ENCODE measurements at places on chromosomes 4 and X.

- DNase-seq = no peak
These were observed 1039.7 kb downstream of the RAPGEF2 start for GRCh38 chr4:160142579-160142978.

DNA sequence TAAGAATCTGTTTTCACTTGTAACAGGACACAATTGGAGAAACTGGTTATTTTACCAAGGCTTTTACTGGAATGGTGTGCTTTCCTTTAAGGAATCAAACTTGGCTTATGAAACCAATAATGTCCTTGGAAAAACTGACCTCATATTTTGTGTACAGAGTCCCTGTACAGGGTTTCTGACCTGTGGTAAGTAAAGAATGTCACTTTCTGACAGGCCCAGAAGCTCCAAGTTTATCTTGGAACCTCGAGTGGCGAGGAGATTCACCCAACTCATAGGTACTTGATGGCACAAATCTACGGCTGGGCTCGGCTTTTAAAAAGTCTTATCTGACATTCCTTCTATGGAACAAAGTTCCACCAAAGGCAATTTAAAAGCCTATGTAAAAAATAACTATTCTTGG is 17.0 kb downstream of the ASIC5 start:
- no peak for DNase-seq

DNA sequence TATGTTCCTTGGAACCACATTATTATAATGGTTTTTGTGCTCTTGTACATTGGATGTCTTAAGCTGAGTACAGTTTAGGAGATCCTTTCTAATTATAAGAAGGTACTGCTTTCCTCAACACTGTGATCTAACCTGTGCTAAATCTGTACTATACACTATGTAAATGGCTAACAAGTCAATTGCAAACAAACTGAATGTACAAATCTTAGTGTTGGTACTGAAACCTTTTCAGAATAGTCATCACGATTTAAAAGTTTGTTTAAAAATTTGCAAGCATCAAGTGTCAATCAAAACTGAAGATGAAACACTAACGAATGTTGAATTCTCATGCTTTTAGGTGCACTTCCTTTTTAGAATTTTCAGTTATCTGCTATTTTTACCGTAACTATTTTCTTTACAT is 2090.4 kb upstream of the TENM3 start:
- no peak for DNase-seq

- DNase-seq = no peak
These were observed 54.4 kb downstream of the KLHL4 start for GRCh38 chrX:87571964-87572363.

GRCh38 chrX:129833153-129833990 is 10.3 kb downstream of the ZDHHC9 start:
- DNase-seq = no peak

DNA sequence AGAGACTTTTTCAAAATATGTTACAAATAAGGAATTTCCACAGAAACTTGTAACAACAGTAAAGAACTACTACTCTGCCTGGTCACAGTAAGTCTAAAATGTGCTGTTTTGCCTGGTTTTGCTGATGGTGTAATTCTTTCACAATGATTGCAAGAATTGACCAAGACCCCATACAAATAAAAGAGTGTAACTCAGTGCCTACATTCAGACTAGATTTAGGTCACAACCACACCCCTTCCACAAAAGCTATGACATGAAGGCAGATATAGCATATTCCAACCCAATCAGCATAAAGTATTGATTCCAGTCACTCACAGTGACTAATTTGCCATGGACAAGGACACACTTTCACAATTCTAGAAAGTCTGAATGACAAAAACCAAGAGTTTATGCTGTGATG is 53.7 kb upstream of the TMPRSS11F start:
- DNase-seq = no peak

- no peak for DNase-seq
These were observed 1.3 kb downstream of the TMEM164 start for GRCh38 chrX:110004215-110004614.

DNA sequence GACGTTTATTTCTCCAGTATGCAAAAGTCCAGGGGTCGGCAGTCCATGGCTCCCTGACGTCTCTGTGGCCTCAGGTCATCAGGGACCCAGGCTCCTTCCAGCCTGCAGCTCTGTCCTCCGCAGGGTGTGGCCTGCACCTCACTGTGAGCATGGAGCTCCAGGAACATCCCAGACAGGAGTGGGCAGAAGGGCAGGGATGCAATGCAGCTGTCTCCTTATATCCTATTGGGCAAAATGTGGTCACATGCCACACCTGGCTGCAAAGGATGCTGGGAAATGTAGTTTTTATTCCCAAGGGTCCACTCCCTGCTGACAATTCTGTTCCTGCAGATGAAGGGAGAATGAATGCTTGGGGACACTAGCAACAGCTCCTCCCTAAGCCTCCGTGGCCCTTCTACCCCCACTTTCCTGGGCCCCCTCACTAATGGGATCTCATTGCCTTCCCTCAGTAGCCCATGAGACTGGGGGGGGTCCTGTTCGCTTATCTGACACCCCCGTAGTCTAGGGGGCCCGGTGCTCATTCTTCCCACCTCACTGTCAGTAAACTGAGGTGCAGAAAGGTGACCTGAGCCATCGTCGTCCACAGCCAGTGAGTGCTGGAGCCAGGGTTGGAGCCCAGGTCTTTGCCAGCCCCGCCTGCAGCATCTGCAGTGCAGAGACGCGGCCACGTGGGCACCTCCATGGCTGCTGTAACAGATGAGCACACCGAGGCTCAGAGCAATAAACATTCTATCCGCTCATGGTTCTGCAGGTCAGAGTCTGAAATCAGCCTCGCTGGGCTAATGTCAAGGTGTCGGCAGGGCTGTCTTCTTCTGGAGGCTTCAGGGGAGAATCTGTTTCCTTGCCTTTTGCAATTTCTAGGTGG is 5.9 kb upstream of the GRPEL1 start:
- no peak for DNase-seq

DNA sequence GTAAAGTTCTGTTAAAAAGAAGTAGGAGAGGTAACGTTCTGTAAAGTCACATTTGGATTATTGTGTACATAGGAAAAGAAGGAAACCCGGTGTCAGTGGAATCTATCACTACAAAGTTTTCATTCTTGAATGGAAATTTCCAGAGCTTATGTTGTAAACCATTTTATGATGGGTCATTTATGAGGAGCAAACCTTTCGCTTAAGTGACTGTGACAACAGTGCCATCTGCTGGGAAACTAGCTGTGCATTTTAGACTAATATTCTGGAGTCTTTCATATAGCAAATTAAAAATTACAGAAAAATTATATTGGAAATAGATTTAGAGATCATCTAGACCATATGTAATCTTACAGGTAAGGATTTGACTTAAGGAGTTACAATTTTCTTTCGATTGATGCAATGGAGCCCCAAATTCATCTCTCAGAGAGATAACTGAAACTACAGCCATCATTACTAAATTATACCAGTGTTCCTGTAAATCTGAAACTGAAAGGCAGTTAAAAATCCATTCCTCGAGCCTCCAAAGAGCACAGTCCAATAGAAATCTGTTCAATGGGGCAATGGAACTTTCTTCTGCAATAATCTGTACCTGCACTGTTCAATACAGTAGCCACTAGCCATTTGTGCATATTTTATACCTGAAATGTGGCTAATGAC is 26.9 kb downstream of the ASB9 start:
- peak; percentile 16 for DNase-seq

GRCh38 chrX:77899081-77899828 is at the start of gene COX7B:
Gene COX7B (plus strand): TSS chrX:77899468. CDS start chrX:77899554, 86 bp downstream.
- no peak for DNase-seq

DNA sequence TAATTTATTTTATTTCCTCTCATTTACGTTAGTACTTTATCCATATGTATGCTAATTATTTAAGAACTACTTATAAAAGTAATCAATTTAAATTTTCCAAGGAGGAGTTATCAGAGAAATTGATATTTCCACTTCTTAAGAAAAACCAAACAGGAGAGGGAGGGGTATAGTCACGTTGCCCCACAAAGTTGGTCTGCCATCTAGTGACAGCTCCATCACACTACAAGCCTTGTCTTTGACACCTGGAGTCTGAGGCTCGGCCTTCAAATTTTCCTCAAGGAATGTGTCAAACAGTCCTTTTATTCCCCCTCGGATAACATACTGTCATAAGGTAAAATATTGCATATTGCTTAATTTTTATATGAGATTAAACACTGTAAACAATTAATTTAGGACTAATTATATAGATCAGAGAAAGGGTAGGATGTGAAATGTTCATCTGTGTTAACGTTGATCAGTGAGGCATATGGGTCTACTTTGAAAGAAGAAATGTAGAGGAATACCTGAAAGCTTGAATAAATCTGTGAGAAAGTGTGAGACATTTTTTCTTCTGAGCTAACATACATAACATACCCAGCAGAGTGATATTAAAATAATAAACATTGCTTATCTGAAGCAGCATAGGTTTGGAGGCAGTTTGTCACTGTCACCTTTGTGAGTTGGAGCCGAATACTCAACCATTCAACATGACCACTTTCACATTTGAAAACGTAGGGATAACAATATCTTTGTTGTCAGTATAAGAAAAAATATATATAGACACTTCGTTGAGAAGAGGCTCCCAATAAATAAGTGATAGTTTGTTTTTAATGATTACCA is 114.4 kb downstream of the GLRA3 start:
- no peak for DNase-seq

GRCh38 chr4:104740161-104740560 is 245.5 kb upstream of the CXXC4 start:
- DNase-seq = no peak

GRCh38 chr4:168119100-168119499 is 26.8 kb downstream of the ANXA10 start:
- no peak for DNase-seq

GRCh38 chr4:67746797-67747495 is 7.2 kb downstream of the GNRHR start:
- DNase-seq = no peak

- no peak for DNase-seq
These were observed 120.8 kb downstream of the SH2D1A start for GRCh38 chrX:124467202-124467601.

DNA sequence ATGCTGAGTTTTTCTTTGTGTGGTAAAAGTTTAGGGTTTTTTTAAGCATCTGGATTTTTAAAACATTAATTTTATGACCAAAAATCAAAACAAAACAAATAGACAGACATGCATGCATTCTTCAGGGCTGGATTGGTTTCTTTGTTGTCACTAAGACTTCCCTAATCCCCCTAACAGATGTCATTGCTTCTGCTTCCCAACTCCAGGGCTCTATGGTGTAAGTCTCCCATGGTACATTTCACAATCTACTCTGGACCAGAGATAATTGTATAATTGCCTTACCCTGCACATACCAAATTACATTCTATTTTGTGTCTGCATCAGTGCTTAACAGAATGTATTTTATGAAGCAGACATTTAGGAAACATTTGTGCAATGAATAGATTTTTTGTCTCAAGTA is 529.1 kb upstream of the SMIM31 start:
- no peak for DNase-seq

GRCh38 chr4:85780664-85781063 is 305.7 kb downstream of the ARHGAP24 start:
- DNase-seq = no peak

GRCh38 chr4:1767061-1767769 is 25.9 kb upstream of the FGFR3 start:
- DNase-seq = no peak

GRCh38 chr4:93396272-93396671 is 432.3 kb upstream of the ATOH1 start:
- DNase-seq = no peak

DNA sequence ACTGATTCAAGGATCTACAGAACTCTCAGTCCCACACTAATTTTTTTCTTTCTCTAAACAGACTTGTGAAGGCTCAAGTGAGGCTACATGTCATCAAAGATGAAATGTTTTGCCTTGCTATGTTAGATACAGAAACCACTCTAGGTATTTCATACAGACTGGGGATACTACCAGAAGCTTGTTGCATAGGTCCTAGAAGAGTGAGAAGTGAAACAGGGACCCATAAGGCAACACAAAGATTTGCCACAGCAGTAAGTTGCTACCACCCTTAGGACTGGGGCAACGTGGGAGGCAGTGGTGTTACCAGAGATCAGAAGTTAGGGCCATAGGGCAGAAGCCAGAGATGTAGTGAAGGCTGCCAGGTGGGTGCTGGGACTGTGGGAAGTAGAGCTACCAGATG is 50.7 kb upstream of the MID1IP1 start:
- no peak for DNase-seq

- no peak for DNase-seq
These were observed 68.9 kb upstream of the NDP start for GRCh38 chrX:44042116-44042515.

GRCh38 chr4:188127214-188127874 is 11.9 kb upstream of the TRIML1 start:
- no peak for DNase-seq

GRCh38 chr4:104494185-104494584 is 509 bp downstream of the CXXC4 start:
- no peak for DNase-seq

DNA sequence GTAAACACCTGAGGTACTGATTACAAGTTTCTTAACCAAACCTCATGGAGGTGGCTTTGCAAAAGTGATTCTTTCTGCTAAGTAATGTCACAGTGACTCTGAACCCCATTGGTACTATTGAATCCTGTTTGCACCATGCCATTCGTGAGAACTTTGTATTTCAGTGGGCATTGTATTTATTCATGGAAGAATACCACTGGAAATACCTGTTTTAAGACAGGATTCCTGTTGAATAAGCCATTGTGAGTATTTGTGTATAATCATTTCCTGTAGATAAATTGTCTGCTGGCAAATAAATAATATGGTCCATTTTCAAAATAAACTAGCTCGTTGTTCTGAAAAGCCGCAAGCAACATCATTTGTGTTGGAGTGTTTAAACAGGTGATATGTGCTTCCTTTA is 136.4 kb upstream of the GUCY1A1 start:
- no peak for DNase-seq

All from stimulated activated CD4-positive, alpha-beta T cell treated with anti-CD3 and anti-CD28 coated beads, TNF-alpha, amount 100 ng/mL, for 4 hours (primary cell).